ENCODE measurements at places on chromosomes 5 and 9.

DNA sequence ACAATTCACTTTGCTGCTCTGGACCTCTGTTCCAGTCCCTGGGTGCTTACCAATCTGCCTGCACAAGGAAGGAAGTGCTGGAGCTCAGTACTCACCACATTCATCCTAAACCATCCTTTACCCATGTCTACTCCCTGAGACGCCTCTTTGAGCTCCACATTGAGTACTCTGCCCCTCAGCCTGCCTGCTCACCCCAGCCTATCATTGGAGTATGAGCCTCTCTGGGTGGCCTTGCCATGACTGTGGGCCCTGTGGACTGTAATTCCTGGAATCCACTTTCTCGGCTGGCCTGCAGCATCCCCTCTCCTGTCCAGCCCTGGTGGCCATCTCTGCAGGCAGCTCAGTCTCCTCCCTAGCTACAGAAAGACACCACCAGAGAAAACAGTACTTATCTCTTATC lies 428.6 kb downstream of the SPOCK1 start:
- DNase-seq = no peak

- DNase-seq = no peak
Observed at GRCh38 chr5:67900514-67900913, 315.0 kb upstream of the PIK3R1 start.

DNA sequence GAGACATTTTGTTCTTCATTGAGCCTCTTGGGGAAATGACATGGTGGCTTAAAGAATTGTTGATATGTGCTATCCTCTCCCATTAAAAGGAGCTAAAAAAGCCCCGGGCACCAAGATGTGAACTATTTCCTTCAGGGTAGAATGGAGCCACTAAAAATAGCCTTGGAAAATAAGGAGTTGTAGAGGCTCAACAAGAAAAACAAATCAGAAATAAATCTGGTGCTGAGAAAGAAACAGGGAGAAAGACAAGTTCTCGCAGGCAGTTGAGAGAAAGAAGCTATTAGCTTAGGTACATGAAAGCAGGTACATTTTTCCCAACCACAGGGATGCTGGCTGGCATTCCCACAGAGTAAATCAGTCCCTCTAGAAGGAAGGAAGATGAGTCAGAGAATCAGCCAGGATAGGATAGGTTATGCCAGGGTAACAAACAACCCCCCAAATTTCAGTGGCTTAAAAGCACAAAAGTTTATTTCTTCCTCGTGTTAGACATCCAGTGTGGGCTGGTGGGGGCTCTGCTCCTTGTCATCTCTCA lies 134.6 kb upstream of the ADRA1B start:
- no peak for DNase-seq

GRCh38 chr9:121261107-121261460 lies 6.9 kb upstream of the GSN start:
- DNase-seq = no peak

- no peak for DNase-seq
Observed at GRCh38 chr9:125541840-125542243, 165.2 kb downstream of the MAPKAP1 start.

DNA sequence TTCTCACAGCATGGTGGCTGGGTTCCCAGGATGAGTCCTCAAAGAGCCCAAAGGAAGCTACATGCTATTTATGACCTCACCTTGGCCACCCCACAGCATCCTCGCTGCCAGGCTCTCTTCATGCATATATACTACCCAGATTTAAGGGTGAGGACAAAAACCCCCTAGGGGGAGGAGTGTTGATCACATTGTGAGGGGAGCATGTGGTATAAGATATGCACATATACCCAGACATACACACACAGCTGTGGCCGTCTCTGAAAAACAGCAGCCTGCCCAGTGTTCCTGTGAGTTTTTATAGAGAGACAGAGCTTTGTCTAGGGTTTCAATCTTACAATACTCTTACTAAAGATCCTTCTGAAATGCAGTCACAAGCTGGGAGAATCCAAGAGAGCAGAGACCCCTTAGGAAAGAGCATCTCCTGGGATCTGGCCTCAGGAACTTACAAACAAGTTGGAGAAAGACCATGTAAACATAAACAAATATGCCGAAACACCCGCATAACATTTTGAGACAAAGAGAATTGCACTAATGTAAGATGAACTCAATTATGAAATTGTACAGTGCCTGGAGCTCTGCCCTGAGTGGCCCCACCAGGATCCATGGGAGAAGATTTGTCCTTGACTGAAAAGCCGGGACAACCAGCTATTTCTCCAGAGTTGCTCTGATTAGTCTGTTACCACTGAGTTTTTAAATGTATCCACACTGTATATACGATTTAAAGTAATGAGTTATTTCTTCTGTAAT lies 146.4 kb downstream of the GADD45G start:
- no peak for DNase-seq

All from B cell (primary cell).